Right cardiac atrium (tissue), 5 donors: ENCODE measurements at places on chromosomes 11 and 22. TPM values are rescaled to one million over a fixed set of nuclear protein-coding genes. Genes with fewer than 3 reads are reported as not detected.

HBB gene
- 89.7 TPM for total RNA-seq

GRCh38 chr11:91835051-91835560 lies 389.5 kb upstream of the FAT3 start:
- no peak for DNase-seq

DNA sequence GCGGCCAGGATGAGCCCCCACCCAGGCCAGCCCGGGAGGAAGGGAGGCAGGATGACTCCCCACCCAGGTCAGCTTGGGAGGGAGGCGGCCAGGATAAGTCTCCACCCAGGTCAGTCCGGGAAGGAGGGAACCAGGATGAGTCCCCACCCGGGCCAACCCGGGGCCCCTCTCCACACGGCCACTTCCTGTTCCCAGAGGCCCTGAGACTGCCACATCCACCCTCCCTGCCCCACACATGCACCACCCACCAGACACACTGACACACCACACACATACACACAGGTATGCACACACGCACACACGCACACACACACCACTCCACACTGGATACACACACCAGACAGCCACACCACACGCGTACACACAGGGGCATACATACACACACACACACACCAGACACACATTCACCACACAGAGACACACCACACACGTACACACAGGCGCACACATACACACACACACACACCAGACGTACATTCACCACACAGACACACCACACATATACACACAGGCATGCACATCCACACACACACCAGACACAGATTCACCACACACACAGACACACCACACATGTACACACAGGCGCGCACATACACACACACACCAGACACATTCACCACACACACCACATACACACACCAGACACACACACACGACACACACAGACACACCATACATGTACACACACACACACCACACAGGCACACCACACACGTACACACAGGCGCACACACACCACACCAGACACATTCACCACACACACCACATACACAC lies 84.9 kb upstream of the PRR5 start:
- no peak for DNase-seq

POU2AF2 gene
- not detected for total RNA-seq

DNA sequence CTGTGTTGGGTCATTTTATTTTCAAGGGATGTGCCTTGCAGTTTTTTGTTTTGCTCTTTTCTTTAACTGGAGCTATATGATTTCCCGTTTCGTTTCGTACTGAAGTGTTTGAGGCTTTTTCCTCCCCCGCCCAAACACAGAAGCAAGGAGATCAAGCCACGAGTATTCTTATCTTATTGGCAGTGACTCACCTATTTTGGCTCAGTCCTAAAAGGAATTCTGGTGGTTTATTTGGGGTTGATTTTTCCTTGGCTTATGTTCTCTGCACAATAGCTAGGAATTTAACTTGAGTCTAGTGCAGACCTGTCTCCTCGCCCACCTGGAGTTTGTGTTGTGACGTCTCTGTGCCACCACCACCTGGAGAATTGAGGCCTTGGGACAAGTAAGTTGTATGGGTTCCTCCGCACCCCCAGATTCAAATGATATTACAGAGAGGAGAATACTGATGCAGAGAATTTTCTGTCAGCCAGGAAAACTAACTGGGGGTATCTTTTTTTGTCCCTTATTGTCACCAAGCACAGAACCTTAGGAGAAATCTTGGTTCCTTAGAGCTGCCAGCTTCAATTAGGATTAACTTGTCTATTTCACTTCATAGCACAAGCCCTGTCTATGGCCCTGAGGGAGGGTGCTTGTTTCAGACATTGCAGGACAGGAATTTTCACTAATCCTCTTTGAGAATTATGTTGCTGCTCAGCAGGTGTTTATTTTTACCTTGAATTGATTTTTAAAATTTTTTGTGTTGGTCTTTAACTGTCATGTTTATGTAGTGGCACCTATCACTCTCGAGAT lies 90.4 kb upstream of the BIRC3 start:
- DNase-seq: no peak
